ENCODE measurements at places on chromosomes 7 and 10. TPM values are rescaled to one million over a fixed set of nuclear protein-coding genes. Genes with fewer than 3 reads are reported as not detected.

CYP26C1 gene
- 0.34 TPM for total RNA-seq

SHH gene
- total RNA-seq, result not detected

DNA sequence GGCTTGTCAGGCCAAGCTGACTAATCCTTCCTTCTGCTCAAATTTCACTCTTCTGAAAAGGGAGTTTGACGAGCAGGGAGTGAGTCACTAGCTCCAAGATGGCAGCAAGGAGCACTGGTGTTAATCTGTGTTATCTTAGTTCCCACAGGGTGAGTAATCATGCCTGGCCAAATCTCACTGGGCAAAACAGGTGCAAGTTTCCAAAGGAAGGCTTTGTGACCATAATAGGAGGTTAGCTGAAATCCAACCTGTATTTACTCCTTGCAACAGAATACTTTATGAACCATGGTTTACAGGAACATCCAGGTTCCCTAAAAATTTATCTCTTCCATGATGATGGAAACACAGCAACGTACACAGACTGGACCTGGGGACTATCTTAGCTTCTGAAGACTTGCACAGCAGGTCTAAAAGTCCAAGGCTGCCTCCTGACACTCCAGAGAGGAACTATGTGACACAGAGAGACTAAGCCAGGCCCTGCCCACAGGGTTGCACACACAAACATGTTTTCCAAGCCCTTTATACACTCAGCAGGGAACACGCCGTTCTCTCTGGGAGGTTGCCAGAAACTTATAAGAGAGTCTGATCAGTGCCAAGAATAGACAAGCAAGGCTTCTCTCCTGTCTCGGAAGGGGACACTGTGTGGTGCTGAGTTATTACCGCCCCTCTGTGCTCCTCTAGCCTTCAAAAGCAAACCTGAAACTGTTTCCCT, 46.3 kb downstream of the PDK4 start:
- DNase-seq, result peak; percentile 31

DNA sequence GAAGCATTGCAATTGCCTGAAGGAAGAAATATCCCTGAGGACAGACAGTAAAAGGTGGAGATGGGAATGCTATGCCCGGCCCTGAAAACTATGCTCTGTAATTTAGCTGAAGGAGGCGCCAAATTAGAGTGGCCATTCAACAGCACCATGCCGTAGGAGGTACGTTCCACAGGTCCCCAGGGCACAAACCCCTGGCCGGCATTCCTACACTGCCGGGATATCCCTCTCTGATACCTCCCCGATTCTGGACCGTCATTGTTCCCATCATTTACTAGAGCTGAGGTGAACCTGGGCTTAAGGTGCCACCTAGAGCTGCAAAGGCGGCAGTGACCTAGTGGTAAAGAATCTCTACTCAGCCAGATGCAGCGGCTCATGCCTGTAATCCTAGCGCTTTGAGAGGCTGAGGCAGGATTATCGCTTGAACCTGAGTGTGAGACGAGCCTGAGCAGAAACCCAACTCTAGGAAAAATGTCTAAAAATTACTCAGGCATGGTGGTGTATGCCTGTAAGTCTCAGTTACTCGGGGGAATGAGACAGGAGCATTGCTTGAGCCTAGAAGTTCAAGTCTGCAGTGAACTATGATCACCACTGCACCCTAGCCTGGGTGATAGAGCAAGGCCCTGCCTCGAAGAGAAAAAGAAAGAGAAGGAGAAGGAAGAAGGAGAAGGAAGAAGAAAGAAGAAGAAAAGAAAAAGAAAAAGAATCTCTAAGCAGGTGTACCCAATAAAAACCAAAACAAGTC, 53.0 kb upstream of the TNKS2 start:
- no peak for DNase-seq

- no peak for DNase-seq
Observed at GRCh38 chr10:69575164-69575722, 2.0 kb upstream of the NEUROG3 start.

GRCh38 chr10:79434821-79435251, 10.6 kb downstream of the ZCCHC24 start:
- DNase-seq, result no peak

- DNase-seq, result no peak
Observed at GRCh38 chr7:156116514-156117215, 304.4 kb upstream of the SHH start.

DNA sequence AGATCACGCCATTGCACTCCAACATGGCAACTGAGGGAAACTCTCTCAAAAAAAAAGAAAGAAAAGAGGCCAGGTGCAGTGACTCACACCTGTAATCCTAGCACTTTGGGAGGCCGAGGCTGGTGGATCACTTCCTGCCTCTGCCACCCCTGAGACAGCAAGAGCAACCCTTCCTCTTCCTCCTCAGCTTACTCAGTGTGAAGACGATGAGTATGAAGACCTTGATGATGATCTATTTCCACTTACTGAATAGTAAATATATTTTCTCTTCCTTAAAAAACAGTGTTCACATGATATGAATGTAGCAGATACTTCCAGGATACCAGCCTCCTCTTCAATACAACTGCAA, 2.1 kb upstream of the ZKSCAN1 start:
- DNase-seq, result no peak
